Putamen (tissue), 1 donor: ENCODE measurements at places on chromosomes 2 and 18.

DNA sequence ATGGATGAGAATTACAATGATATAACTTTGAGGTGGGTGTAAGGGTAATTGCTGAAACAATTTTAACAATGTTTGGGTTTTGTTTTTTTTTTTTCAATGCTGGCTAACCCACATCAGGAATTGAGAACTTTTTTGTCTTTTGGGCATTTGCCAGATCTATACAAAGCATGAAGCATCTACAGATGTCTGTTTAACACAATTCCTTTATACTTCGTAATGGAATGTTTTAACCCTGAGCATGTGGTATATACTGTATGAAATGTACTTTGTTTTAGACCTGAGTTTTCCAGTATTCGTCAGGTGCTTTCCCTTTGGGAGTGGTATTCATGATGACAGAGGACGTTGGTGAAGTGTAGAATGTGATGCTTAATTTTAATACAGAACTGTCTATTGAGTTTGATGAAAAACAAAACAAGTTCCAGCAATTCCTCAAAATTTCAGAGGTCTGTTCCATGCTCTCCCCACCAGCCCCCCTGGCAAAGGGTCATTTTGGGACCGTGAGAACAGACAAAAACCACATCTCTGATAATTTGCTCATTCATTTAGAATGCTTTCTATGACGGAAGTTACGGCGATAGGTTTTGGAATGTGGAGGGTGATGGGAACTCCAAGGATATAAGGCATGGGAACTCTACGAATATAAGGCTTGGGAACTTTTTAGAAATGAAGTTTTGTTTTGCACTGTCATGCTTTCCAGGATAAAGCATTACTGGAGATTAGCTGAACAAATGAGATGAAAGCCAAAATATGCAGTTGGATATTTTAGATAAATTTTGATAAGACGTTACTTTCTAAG, 14.1 kb downstream of the LIMS1 start:
- no peak for DNase-seq

- no peak for DNase-seq
Observed at GRCh38 chr2:118301248-118301647, 213.0 kb downstream of the INSIG2 start.

- DNase-seq, result no peak
Observed at GRCh38 chr18:9135912-9136314, 668 bp upstream of the ANKRD12 start.

GRCh38 chr2:44250376-44250775, 24.9 kb upstream of the SLC3A1 start:
- DNase-seq, result no peak

DNA sequence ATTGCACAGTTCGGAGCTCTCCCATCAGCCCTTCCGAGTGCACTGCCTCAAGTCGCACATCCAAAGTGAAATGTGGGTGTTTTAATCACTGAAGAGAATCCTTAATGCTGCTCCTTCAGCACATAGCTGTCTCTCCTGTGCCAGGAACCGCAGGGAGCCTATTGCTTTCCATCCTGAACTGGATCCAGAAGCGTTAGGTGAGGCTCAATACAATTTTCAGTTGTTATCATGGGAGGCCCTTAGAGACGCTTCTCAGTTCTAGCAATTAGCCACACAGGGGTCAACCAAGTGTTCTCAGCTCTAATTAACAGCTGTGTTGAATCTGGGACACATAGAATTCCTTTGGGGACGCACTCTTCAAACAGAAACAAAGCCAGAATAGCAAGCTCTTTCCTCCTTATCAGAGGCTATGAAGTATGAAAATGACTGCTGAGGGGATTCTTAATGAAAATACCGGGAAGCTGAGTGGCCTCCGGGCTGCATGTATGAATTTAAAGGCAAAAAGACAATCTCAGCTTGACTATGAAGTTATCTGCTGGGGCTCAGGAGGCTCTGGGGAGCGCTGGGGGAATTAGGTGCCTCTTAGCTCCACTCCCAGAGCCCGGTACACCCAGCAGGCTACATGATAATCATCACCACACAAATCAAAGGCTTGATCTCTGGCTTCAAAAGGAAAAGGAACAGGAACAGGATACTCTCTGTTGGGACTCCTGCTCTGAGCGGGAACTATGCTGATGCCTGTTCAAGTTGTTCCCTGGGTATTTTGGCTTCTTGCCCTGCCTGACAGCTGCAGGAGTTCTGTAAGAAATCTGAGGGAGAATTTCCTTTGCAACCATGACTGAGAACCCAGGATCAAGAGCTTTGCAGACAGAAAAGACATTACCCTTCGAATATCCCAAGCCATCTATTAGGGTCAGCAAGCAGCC, 55.4 kb upstream of the NCOA1 start:
- peak; percentile 57 for DNase-seq

- no peak for DNase-seq
Observed at GRCh38 chr2:9205486-9205885, 1.1 kb upstream of the ASAP2 start.

DNA sequence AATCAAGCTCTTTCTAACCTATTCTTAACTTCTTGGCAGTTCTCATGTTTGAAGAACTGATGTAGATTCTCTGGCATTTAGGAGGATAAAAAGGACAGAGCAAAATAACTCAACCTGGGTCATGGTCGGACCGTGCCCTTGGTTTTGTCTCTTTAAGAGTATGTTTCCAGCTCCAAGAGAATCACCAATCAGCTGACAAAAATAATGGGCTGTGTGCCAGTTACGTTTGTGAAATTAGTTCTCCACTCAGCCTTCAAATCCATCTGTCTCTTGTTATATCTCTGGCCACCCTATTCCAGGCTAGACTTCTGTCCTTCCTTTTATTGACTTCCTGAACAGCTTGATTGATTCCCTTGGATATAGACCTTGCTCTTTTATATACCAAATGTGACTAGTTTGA, 225.7 kb downstream of the EPHA4 start:
- DNase-seq, result no peak

DNA sequence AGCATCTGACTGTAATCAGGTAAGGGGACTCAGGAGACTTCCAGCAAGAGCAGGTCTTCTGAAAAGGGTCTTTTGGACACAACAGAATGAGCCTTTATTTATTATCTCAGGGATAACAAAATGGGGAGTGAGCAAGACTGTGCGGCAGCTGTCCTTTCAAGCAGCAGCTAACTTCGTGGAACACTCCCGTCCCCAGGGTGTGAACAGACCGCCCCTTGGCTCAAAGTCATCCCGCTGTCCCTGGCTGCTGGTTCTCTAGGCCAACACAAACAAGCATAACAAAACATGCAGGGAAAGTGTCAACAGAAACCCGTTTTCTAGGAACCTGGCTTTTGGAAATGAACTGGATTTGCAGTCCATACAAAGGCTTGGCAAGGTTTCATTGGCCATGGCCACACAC, 787.9 kb upstream of the FANCL start:
- DNase-seq, result no peak

DNA sequence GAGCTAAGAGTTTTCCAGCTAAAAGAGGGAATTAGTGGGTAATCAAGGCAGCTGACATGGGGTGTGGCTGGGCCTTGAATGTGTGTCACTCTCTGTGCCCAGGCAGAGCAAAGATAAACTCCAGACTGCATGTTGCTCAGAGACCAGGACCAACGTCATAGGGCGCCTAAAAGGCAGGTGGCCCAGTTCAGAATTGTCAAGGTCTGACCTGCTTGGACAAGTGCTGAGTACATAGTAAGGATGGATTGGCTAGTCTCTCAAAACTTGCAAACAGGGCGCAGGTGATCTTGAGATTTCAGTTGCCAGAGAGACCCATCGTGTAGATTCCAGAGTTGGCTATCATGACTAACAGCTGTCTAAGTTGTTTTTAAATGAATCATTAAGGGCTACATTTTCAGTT, 19.0 kb downstream of the CLUL1 start:
- DNase-seq, result no peak
